Stimulated activated CD4-positive, alpha-beta T cell treated with anti-CD3 and anti-CD28 coated beads, Interleukin-4, amount 100 ng/mL, for 4 hours (primary cell): ENCODE measurements at places on chromosomes 4 and X.
A peak's percentile ranks its signal among the peaks of the same experiment; 100 is the strongest.

- DNase-seq: no peak
Measured at GRCh38 chr4:15781427-15782095, 3.4 kb downstream of the CD38 start.

DNA sequence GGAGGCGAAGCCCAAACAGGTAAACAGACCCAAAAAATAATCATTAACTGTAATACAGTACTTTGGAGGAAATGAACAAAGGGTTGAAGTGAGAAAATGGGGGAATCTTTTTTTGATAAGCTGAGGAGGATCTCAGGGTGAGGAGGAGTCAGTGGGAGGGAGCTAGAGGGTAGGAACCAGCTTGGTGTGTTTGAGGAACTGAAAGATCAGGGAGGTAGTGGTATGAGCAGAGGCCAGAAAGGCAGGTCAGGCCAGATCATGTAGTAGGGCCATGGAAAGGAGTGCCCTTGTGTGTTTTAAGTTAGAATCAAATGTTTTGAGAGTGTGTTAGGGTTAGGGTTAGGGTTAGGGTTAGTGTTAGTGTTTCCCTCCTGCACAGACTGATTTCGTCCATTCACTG lies 48.8 kb downstream of the PPP2R2C start:
- DNase-seq: no peak

GRCh38 chr4:40316782-40317635 lies 18.1 kb upstream of the CHRNA9 start:
- DNase-seq: peak; percentile 61

GRCh38 chr4:81747242-81747930 lies 275.7 kb upstream of the RASGEF1B start:
- DNase-seq: no peak

GRCh38 chr4:8818063-8818881 lies 53.4 kb downstream of the HMX1 start:
- DNase-seq: no peak

DNA sequence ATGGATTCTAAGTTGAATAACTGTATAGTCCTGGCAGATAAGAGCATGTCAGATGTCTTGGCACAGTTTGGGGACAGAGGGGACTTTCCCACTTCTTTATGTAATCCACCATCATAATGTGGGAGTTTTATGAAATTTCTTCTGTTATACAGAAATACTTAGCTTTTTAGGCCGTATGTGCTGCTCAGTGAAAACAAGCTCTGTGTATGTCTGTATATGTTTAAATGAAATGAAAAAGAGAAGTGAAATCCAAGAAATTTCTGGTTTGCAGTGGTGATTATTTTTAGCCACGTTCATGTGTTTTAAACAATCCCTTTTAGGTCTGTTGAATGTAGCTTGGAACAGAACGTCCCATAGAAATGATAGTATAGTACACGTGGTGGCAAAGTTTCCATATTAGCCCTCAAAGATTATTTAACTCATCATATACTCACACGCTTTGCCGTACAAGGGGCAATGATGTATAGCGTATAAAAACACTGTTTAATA lies 41.0 kb downstream of the GAB1 start:
- DNase-seq: no peak

- DNase-seq: no peak
Measured at GRCh38 chrX:77742788-77743476, 43.1 kb downstream of the ATRX start.

GRCh38 chrX:1244164-1245076 lies 24.2 kb upstream of the CSF2RA start:
- DNase-seq: no peak

DNA sequence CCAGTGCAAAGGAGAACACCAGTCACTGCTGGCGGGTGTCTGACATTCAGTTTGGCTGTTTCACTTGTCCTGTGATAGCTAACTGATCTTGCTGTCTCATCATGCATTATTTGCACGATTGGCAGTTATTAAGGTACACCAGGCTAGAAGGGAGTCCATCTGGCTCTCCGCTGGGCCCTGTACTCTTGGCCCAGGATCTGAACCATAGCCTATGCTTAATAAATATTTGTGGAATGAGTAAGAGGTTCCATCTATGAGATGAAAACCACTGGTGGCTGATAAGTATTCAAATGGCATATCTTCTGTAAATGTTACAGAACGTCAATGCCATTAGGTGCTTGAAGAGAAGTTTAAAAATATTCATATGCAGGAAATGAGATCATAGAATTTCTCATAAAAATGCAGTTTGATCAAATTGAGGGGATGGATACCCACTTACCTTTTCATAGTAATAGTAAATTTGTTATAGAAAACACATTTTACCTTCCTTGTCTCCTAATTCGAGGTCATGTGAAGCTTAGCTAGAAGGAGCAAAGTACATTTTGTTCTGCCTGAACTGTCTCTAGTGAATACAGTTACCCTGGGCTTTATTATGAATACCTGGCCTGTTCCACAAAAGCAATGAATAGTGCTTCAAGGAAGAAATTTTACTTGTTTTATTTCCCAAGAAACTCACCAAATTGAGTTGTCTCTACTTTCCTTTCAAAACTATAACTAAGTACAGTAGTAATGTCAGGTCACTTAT lies 213.5 kb downstream of the CBR4 start:
- DNase-seq: no peak
